Left lobe of liver (tissue), 2 donors: ENCODE measurements at places on chromosomes 12 and 14.

DNA sequence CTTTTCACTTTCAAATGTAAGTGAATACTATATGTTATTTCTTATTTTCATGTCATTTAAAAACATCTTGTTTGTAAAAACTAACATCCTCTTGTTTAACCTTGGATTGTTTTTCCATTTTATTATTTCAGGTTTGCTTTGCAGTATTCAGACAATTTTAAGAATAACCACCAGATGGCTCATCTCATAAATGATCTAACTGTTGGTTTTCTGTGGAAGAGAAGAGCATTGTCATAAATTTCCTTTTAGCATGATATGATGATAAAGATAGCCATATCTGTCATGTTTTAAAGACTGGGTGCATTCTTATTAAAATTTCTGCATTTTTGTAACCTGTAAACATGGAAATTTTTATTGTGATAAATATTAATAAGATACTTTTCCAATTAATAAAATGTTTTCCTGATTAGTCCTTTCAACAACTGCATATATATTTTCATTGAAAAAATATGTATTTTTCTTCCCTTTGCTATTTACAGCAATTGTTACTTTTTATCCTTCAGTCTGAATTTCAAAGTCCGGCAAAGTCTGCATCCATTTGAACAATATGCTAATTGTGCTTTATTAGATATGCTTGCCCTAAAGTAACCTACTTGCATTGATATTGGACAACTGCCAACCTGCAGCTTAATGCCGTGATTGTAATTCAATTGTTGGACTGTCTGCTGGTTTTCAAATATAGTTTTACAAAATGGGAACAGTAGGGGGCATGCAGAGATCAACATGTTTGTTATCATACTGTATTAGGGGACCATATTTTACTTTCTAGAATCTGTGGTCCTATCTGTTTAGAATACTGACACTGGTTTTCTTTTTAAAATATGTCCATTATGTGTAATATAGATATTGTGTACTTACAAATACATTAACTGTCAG, 163.4 kb downstream of the GARIN6 start:
- no peak for DNase-seq

DNA sequence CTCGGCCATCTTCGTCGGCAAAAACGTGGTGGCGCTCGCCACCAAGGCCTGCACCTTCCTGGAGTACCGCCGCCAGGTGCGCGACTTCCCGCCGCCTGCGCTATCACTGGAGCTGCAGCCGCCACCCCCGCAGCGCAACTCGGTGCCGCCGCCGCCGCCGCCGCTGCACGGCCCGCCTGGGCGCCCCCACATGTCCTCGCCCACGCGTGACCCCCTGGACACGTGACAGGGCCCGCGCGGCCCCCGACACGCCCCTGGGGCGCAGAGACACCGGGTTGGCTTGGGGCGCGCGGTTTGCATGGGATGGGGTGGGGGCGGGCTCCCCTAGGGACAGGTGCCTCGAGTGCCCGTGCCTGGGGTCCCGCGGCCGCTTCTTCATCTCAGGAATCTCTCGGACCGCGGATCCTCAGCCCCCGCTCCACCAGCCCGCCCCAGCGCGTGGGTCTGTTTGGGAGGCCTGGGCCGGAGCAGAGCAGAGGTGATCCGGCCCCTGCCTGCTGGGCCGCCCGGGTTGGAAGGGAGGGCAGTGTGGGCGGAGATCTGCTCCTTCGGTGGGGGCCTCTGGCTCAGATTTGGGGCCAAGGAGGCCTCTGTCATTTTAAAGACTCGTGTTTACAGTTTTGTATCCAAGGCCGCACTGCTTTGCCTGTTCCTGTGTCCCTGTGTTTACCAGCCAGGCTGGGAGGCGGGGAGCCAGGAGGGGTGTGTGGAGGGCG, 3.3 kb downstream of the TMEM121 start:
- peak; percentile 45 for DNase-seq

DNA sequence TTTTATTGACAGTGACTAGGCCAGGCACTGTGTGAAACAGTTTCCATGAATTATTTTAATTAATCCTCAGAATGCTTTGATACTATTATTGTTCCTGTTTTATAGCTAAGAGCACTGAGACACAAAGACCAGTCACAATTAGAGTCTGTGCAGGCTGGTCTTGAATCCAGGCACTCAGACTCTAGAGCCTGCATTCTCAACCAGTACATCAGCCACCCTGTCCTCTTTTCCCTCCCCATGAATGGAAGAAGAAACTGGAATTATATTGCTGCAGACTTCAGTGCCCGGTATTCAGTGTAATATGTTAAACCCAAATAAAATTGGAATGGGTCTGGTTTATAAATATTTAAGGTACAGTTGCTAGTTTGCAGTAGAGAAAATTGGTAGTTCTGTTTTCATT, 303.0 kb upstream of the RGS6 start:
- DNase-seq = no peak

GRCh38 chr14:34711796-34712712, 2.3 kb downstream of the CFL2 start:
- DNase-seq = no peak

- no peak for DNase-seq
Measured at GRCh38 chr14:102819176-102819628, 42.0 kb downstream of the TRAF3 start.

- DNase-seq = peak; percentile 14
Measured at GRCh38 chr12:131434208-131435125, 276.4 kb upstream of the SFSWAP start.

DNA sequence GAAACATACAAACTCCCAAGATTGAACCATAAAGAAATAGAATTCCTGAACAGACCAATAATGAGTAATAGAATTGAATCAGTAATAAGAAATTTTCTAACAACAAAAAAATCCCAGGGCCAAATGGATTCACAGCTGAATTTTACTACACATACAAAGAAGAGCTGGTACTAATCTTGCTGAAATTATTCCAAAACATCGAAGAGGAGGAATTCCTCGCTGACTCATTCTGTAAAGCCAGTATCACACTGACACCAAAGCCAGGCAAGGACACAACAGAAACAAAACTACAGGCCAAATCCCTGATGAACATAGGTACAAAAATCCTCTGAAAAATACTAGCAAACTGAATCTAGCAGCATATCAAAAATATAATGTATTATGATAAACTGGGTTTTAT, 367.8 kb upstream of the CLEC14A start:
- no peak for DNase-seq

- no peak for DNase-seq
Measured at GRCh38 chr12:41869432-41869831, 275.2 kb downstream of the GXYLT1 start.

DNA sequence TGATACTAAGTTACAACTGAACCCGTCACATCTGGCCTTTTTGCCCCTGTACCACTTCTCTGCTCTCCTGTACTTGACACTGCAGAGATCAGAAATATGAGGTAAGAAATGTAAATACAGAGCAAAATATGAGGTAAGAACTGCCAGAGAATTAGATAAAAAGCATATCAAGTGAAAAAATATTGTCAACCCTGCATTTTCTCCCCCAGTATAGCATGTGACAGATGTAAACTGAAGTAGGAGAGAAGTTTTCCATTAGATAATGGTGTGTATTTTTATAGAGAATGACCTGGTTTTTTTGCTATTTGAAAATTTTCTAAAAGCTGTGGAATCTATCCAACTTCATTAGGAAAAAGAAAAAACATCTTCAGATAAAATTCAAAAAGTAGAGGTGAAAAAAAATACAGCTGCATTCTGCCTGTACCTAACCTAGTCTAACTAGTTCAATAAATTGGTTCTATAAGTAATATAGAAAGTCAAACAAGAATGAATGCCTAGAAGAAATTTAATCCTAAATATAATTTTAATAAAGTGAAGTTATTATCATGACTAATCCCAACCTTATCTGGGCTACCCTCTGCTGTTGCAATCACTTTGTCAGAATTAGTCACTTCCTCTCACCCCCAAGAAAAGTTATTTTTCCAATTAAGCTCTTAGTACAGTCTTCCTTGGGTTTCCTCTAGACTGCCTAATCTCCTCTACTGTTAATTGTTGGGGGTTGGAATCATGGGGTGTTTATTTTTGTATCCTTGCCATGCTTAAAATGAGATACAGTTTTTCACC, 210.0 kb downstream of the RASSF9 start:
- no peak for DNase-seq

DNA sequence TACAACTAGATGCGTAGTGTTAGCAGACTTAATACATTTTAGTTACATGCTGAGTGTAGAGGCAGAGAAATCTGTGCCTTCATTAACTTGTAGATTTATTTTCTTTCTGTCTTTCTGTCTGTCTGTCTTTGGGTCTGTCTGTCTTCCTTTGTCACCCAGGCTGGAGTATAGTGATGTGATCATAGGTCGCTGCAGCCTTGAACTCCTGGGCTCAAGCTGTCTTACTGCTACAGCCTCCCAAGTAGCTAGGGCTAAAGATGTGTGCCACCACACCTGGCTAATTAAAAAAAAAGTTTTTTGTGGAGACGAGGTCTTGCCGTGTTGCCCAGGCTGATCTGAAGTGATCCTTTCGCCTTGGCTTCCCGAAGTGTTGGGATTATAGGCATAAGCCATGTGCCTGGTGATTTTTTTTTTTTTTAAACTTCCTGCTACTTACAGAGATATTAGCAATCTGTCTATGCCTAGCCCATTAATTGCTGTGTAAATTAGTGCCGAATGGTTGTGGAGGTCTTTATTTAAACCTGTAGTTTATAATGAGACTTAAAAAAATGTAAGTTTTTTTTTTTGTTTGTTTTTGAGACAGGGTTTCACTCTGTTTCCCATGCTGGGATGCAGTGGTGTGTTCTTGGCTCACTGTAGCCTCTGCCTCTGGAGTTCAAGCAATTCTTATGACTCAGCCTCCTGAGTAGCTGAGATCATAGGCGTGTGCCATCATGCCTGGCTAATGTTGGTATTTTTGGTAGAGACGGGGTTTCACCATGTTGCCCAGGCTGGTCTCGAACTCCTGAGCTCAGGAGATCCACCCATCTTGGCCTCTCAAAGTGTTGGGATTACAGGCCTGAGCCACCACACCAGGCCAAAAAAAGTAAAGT, 22.8 kb downstream of the ERC1 start:
- DNase-seq = no peak

GRCh38 chr14:70909733-70910614, 2.7 kb downstream of the PCNX1 start:
- DNase-seq = no peak

DNA sequence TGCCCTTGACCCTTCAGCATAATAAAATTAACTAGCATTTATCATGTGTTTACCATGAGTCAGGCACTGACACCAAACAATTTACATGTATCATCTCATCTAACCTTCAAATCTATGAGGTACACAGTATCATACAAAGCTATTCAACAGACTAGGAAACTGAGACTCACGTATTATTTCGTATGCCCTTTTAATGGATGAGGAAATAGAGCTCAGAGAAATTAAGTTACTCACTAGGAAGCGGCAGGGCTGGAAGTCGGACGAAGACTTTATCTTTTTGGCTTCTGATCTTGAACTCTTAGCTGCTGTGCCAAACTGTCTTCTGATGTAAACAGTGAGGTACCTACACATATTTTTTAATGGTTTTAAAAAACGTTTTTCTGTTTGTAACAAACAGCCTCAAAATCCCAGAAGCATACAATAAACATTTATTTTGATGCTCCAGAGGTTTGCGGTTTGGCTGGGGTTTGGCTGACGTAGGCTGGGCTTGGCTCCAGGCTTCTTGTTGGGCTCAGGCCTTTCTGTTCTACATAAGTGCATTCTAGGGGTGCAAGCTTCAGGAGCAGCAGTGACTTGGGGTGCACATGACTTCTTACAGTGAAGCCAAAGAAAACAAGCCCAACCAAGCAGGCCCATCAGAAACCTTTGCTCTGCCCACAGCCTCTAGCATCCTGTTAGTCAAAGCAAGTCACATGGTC, 184.7 kb downstream of the TBX5 start:
- DNase-seq = no peak

DNA sequence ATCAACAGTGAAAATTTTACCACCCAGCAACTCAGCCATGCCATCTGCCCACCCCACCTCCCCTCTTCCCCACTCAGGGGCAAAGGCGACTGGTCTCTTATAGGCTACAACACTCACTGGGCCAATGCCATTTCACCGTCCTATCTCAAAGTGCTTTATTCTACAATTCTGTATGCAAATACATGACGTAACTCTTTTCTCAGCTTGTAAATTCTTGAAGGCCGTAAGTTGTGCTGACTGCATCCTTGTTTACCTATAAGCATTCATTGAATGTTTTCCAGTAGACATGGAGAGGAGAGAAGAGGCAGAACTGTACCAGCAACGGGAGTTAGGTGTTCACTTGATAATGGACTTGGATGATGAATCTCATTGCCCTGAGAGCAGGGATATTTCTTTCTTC, 15.6 kb downstream of the BCL2L14 start:
- peak; percentile 10 for DNase-seq

- DNase-seq = no peak
Measured at GRCh38 chr12:132345561-132346200, 16.3 kb upstream of the GALNT9 start.

GRCh38 chr12:48422060-48422459, 50.3 kb upstream of the ANP32D start:
- no peak for DNase-seq

DNA sequence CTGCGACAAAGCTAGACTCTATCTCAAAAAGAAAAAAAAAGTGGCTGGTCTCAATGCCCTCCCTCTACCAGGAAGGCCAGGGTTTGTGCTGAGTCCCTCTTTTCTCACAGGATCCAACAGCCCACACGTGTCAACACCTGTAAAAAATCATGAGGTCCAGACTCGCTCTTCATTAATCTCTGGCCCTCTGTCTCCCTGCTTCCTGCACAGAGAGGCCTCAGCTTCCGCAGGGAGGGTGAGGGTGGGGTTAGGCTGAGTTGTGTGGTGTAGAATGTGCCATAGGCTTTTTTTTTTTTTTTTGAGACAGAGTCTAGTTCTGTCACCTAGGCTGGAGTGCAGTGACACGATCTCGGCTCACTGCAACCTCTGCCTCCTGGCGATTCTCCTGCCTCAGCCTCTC, 6.1 kb downstream of the CFAP73 start:
- DNase-seq = no peak

GRCh38 chr12:111105294-111105693, 184.9 kb upstream of the MYL2 start:
- DNase-seq = no peak

DNA sequence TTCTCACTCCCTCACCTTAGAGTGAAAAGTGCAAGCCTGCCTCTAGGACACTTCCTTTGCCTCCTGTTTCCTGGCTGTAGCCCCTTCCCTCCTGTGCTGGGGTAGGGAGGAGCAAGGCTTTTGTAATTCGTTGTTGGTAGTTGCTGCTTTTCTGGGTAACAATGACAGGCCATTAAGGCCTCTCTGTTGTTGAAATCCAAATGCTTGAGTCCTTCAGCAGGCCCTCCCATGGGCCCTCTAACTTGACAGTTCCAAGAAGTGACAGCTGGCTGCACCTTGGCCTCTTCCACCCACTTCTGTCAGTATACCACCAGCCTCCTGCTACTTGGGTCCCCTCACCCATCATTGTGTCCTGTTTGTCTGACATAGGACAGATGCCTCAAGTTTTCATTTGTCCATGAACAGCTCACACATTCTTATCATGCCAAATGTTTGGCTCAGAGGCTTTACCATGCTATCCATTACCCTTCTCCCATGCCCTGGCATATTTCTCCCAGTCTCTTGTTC, 103.7 kb upstream of the PDE3A start:
- no peak for DNase-seq
